Mucosa of descending colon (tissue), 3 donors: ENCODE measurements at places on chromosomes 6 and 20. TPM values are rescaled to one million over a fixed set of nuclear protein-coding genes. Genes with fewer than 3 reads are reported as not detected.

DNA sequence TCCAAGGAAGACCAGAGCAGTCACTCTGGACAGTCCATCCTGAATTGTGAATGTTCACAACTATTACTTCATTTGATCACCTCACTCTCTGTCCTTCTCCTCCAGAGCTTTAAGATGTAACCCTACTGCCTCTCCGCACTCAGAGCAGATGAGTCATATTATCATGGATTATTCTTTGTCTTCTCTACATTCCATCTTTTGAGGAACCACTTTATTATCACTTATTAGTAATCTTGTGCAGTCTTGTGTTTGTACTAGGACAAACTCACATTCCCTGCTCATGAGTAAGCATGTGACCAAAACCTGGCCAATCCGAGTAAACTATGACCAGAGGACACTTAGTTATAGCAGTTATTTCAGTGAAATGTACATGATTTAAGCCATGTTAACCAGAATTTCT, 401.5 kb upstream of the ADGRB3 start:
- DNase-seq, result no peak

PTCRA gene
- total RNA-seq, result not detected

DNA sequence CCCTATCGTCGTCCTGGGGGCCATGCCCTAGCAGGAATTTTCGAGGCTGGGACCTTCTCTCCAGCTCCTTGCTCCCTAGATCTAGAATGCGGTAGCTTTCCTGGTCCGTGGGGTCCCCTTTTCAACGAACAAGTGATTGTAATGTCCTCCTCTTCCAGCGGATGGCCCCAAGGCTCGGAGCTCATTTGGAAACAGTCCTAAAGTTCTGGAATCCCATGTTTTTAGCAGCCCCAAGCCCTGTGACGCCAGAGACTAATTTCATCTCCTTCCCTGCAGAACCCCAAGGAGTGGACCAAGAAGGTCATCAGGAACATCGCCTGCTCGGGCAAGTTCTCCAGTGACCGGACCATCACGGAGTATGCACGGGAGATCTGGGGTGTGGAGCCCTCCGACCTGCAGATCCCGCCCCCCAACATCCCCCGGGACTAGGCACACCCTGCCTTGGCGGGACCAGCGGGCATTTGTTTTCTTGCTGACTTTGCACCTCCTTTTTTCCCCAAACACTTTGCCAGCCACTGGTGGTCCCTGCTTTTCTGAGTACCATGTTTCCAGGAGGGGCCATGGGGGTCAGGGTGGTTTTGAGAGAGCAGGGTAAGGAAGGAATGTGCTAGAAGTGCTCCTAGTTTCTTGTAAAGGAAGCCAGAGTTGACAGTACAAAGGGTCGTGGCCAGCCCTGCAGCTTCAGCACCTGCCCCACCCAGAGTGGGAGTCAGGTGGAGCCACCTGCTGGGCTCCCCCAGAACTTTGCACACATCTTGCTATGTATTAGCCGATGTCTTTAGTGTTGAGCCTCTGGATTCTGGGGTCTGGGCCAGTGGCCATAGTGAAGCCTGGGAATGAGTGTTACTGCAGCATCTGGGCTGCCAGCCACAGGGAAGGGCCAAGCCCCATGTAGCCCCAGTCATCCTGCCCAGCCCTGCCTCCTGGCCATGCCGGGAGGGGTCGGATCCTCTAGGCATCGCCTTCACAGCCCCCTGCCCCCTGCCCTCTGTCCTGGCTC, 48.5 kb downstream of the PYGB start:
- DNase-seq, result no peak

NOTCH4 gene
- total RNA-seq, result 1.5 TPM

ZNF512B gene
- 3.9 TPM for total RNA-seq

APOM gene
- 2.7 TPM for total RNA-seq

FAM209B gene
- not detected for total RNA-seq

DNA sequence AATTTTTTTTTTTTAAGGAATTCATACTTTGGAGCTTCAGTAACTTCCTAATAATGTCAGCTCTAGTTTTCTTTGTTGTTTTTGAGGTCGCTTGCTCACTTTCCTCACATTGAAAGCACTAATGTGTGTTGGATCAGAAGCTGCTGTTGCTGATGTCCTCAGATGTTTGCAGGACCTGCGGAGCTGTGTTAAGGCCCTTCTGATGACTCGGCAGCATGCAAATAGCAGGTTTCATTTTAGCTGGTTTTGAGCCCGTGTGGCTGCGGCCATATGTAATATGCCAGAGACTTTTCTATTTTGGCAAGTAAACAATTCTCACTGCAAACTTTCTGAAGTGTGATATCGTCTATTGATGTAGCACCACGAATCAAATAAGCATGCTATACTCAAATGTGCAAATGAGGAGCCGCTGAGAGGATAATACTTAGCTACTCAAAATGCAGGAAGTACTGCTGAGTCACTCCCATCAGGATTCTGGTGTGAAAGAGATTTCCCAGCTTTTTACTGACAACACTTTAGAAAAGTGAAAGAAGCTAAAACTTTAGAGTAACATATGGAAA, 187.8 kb downstream of the SASH1 start:
- DNase-seq, result no peak

DPPA5 gene
- total RNA-seq, result not detected

DNA sequence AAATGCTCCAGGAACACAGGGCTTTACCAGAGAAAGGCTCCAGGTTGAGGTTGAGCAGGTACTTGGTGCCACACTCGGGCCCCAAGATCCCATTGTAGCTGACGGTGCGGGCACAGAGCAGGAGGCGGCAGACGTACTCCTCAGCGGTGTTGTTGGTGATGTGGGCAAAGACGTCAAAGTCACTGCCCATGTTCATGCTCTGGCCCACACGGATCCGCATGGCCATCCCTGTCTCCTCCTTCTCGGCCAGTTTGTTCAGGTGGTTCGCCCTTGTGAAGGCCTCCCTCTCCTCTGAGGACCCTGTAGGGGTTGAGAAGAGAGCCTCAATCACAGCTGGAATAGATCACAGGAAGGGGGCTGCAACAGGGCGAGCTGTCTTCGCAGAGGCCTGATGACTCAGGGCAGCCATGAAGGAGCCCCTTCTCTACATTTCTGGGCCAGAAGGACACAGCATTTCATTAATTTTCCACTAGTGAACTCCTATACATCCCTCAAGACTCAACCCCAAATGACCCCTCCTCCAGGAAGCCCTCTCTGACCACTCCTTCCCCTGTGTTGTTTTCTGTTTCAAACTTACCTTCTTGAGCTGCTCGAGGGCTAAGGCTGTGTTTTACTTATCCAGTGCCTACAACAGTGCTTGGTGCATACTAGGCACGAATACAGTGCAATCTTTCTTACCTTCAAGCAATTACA, 26.8 kb downstream of the TGM2 start:
- DNase-seq, result peak; percentile 31

CCN5 gene
- 1.7 TPM for total RNA-seq

GRCh38 chr6:75306064-75306463, 21.5 kb upstream of the TMEM30A start:
- DNase-seq, result no peak

ARMH2 gene
- total RNA-seq, result not detected

GRCh38 chr6:155449450-155450239, 6.0 kb downstream of the NOX3 start:
- no peak for DNase-seq

GRCh38 chr6:109071125-109071917, 23.3 kb downstream of the SESN1 start:
- no peak for DNase-seq

DNA sequence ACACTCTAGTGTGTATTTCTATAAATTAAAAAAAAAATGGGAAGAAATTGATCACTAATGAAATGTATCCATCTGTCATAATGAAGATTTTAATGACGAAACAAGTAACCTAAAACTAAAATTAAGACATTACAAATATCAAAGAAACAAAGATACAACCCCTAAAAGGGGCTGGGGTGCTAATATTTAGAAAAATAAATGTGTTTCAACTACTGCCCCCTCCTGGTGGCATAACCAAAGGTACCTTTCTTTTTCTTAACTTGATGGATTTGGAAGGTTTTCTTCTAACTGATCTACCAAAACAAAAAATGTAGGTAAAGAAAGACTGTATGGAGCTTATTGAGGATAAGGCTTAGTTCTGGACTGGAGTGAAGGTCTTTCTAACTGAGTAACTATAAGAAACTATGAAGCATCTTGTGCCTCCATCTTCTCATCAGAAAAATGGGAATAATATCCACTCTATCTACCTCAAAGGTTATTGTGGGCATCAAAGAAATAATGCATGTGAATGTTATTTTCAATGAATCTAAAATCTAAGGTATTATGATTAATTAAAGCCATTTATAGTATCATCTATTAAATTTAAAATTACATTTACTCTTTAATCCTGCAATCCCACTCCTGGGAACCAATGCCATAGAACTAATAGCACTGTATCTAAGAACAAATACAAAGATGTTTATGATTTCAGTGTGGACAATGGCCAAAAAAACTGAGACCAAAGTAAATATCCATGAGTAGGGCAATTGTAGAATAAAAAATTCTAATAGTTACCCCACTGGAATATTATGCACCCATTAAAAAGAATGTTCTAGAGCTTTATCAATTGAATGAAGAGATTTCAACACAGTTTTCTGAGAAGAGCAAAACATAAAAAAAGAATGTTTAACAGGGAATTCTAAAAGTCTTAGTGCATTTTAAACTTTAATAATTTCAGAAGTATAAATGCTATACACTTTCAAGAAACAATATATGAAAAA, 117.2 kb downstream of the BACH2 start:
- DNase-seq, result peak; percentile 40

DNA sequence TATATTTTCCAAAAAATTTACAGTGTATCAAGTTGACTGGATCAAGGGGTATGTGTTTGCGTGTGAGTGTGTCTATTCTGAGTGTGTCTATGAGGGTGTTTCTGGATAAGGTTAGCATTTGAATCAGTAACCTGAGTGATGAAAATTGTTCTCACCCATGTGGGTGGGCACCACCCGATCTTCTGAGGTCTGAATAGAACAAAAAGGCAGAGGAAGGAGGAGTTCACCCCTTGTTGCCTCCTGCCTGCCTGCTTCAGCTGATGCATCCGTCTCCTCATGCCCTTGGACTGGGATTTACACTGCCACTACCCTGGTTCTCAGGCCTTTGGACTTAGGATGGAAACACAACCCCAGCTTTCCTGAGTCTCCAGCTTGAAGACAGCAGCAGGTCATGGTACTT, 13.7 kb upstream of the PRND start:
- no peak for DNase-seq

- no peak for DNase-seq
Observed at GRCh38 chr20:6058684-6059295, 4.9 kb upstream of the LRRN4 start.

DZANK1 gene
- total RNA-seq, result 2.6 TPM

GRCh38 chr6:37709932-37710555, 12.4 kb upstream of the MDGA1 start:
- DNase-seq, result no peak

LINC00237 gene
- total RNA-seq, result not detected

CNR1 gene
- 3.5 TPM for total RNA-seq

CAP2 gene
- total RNA-seq, result 3.4 TPM

MYLK4 gene
- total RNA-seq, result 0.43 TPM

GRCh38 chr6:41189967-41190366, 11.0 kb downstream of the TREML2 start:
- no peak for DNase-seq

- no peak for DNase-seq
Observed at GRCh38 chr6:144075187-144075586, 20.2 kb downstream of the SF3B5 start.

GRCh38 chr6:123869334-123869733, 65.7 kb downstream of the NKAIN2 start:
- DNase-seq, result no peak

VSTM2L gene
- total RNA-seq, result 0.81 TPM

ZNF831 gene
- total RNA-seq, result 0.57 TPM

DNA sequence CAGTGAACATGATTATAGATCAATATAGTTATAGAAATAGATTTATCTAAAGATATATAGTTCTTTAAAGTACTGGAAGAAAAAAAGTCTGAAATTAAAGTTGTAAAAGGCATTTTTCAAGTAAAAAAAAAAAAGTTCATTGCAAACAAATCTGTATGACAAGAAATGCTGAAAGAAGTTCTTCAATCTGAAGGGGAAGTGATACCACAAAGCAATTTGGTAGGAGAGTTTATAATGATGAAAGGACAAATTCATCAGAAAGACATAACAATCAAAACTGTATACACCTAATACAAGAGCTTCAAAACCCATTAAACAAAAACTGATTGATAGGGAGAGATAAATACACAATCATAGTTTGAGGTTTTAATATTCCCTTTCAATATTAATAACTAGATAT, 14.1 kb downstream of the HUS1B start:
- no peak for DNase-seq

DNA sequence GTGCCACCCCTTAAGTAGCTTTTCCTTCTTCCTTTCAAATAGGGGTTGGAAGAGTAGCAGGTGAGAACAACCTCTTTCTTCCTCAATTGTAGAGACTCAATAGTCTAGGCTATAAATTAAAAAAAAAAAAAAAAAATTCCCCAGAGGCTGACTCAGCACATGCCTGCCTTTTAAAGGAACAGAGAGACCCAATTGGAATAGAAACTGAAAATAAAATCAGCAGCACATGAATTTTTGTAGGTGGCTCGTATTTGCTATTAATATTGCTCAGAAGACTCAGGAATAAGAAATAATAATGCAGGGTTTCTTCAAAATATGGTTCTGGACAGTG, 19.3 kb downstream of the TOP1 start:
- DNase-seq, result no peak

GRCh38 chr6:119344306-119344705, 5.3 kb downstream of the MAN1A1 start:
- peak; percentile 27 for DNase-seq

- DNase-seq, result no peak
Observed at GRCh38 chr6:38396209-38396608, 243.5 kb downstream of the BTBD9 start.

KPNA5 gene
- 5.5 TPM for total RNA-seq

DNA sequence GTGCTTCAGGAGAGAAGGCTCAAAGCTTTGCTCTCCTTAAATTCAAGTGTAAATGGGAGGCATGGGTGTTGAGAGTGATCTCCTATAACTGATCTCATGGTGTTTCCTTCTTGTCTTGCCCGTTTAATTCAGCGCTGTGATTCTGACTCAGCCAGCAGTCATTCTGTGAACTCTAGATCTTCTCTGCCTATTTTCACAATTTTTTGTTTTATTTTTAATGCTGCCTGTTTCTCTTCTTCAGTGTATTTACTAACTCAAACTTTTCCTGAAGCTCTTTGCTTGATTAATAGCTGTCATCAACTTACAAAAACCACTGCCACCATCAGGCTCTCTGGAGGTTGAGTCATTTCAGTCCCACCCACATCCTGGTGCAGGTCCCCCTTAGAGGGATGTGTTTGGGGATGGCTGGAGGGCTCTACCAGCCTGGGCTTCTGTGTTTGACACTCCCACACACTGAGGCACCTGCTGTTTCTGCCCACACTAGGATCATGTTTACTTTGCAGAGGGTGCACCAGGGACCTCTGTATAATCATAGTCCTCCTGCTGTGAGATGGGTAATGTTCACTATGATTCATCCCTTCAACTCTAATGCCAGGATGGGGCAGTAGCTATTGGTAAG, 94.0 kb downstream of the SHLD1 start:
- DNase-seq, result no peak

DNA sequence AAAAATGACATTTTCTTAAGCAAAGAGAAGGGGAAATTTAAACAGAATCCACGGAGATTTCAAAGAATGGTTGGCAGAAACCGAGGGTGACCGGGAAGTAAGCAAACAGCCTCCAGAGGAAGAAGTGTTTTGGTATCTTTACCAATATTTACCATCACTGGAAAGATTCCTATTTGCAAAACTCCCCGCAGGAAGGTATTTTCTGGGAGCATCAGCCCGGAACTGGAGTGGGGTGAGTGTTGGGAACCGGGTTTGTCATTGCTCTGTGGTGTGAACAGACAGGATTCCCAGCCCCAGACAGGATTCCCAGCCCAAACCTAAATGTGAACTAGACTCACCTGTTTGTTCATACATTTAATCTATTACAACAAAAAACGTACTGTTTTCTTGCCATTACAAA, 19.2 kb upstream of the DACT2 start:
- DNase-seq, result no peak
